SHP77 treated with DMSO at 0.1 percent for 48 hours (cell line): ENCODE measurements at places on chromosomes 5 and 9.

- no peak for DNase-seq
These were observed 31.2 kb upstream of the RNU6ATAC start for GRCh38 chr9:134195558-134195957.

DNA sequence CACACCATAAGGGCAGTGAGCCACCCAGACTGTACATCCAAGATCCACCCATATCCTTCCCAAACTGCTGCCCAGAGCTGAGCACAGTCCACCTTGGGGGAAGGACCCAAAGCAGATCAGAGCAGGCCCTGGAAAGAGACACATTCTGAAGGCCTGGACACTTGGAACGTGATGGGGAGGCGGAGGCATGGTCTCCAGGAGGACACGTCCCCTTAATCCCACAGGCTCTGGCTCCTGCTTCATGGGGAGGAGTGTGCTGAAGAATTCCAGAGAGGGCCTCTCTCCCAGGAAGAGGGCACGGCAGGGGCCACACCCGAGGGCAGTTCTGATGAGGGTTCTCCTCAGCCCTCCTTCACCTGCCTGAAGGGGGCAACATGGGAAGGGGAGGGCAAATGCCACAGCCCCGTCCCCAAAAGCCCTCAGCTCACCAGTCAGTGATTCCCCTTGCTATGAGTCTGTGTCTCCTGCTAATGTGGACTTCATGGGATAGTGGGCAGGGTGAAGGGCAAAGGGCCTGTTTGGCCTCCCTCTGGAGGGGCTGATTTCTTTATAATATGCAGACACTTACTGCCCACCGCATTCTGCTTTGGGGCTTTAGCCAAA is 276.8 kb downstream of the ENC1 start:
- no peak for DNase-seq

- DNase-seq, result no peak
These were observed 55.5 kb downstream of the MYO10 start for GRCh38 chr5:16880547-16880946.

GRCh38 chr5:54659700-54660131 is 142.2 kb downstream of the SNX18 start:
- no peak for DNase-seq
